Ovary (tissue), 10 donors: ENCODE measurements at places on chromosomes 7 and 10. TPM values are rescaled to one million over a fixed set of nuclear protein-coding genes. Genes with fewer than 3 reads are reported as not detected.

DNA sequence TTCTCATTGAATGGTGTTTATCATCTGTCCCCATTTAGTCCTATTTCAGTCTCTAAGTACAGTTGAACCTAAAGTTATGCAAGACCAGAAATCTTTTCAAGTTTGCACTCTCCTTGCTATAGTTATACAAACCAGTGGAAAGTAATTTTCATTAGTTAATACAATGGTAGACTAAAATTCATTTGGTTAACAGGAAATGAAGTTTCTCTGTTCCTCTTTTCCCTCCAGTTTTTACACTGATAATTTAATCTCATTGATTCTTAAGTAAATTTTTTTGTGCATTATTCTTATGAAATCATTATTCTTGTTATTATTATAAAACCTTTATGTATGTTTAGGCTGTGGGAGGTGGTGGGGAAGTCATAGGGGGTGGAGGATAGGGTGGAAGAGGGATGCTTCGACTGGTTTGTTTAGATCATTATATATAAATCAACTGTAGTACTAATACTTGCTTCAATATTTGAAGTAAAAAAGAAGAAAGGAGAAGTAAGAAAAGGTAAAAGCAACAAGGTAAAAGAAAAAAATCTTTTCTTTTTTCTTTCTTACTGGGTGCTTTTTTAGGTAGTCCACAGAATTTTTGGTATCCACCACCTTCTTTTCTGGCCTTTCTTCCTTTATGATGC lies 104.1 kb downstream of the GPR85 start:
- DNase-seq, result no peak

DNA sequence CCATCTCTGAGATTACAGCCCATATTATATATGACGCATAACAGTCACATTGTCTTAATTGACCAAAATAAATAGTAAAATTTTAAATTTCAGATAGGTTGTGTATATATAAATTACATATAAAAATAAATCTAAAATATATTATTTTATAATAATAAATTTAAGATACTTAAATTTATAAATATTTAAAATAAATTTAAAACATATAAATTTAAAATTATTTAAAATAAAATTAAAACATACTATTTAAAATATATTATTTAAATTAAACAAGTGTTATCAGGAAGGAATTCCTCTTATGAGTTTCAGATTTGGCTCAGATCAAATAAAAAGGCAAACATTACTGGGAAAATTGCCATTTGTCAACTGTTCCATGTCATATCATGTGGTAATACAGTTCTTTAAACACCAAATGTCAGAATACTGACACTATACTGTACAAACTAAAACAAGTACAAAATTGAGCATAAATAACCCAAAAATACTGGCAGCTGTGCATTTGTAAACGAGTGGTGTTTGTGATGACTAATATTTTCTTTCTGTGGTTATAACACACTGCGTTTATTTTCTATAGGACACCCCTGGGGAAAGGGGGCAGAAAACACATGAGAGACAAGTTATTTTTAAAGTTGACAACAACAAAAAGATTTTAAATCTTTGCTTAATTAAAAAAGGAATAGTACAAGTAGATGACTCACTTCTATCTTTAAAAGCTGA lies 71.3 kb upstream of the DGKB start:
- no peak for DNase-seq

- DNase-seq, result no peak
These were observed 86.8 kb downstream of the MKX start for GRCh38 chr10:27658788-27659187.

DNA sequence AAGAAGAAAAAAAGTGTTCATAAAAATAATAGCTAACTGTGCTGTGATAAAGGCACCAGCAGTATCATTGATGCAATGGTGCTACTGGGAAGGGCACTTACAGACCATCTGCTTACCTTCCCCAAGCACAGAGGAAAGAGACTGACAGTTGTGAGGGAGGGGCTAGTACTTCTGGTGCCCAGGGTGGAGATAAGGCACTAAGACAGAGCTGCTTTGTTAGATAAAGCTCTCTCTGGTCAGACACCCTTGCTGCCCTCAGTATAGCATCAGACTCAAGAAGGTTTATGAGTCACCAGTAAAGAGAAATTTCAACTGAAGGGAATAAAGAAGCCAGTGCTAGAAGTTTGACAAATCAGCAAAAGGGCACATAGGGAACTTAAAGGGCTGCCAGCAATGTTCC lies 325.6 kb downstream of the HPSE2 start:
- DNase-seq, result no peak

DNA sequence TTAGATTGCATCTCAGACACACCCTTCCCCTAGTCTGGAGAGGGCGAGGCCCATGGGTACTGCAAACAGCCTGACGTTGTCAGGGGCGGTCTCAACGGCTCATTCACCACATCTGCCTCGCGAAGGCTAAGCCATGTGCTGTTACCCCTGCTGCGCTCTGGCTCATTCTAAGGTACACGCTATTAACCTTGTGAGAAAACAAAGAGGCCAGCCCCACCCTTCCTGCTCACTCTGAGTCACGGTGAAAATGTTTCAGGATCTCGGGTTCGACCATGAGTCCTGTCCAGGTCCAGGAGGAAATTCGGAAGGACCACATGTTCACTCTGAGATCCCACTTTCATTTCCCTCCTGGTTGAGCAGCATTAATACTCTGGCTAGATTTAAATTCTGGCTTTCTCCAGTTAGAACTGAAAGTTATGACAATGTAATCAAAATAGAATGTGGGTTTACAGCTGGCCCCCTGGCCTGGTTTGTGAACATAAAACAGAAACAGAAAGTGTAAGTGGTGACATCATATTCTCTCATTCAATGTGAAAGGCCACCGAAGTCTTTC lies 55.2 kb downstream of the EGFR start:
- no peak for DNase-seq

DNA sequence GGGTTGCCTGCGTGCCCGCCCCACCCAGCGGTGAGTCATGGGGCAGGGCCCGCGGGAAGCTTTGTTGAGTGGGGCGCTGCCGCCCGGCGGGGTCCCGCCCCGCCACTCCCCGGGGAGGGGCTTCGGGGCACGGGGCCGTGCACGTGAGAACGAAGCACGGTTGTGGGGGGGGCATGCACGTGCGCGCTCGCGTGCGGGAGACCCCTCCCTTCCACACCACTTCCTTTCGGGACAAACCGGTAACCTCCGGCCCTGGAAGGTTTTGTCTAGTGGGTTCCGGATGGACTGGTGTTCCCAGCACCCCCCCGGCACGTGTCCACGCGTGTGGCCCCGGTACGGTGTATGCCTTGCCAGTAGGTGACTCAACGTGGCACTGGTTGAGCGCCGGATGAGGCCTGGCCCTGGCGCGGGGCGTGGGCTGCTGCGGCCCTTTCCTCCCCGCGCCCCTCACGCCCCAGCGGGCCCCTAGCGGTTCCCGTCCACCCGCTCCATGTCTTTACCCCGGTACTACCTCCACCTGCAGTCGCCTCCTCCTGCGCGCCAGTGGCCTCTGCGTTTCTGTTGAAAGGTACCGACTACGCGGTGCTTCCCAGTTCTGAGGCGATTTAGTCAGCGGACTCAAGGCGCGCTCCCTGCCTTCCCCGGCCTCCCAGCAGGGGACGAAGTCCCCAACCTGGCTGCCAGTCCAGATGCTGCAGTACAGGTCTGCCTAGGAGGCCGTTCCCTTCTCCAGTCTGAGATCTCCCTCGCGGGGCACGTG lies 3.1 kb downstream of the ADIRF start:
- peak; percentile 98 for DNase-seq

DNA sequence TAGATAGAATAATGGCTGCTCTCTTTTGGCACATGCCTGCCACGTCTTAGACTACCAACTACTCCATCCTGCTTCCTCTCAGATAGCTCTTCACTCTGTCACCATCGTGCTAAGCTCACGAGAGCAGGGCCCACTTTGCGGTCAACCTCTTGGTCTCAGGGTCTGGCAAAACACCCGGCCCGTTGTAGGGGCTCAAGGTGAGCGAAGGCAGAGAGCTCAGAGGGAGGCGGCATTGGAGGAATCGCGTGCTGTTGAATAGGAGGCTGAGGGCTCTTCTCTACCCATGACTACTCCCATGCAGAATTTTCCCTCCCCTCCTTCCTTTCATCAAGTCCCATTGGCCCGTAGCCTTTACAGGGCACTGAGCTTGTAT lies 100.9 kb upstream of the DDC start:
- no peak for DNase-seq

- DNase-seq, result no peak
These were observed 260.1 kb upstream of the AUTS2 start for GRCh38 chr7:69338144-69338543.

GRCh38 chr7:9231630-9232121 lies 798.3 kb downstream of the NXPH1 start:
- no peak for DNase-seq

- DNase-seq, result no peak
These were observed 17.2 kb downstream of the ANK3 start for GRCh38 chr10:60372436-60372835.

DNA sequence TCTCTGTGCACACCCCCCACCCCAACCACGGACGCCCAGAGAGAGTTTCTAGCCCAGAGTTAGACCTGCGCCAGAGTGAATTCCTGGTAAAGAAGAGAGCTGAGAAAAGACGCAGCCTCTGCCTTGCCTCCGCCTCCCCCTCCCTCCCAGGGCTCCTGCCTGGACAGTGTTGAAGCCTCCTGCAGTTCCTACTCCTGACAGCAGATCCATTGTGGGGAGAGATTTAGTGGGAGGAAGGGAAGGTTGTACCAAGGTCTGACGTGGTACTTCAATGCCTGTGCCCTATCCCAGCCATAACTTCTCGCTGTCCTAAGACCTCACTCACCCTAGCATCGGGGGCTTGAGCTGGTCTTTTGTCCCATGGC lies 952 bp downstream of the SRRM3 start:
- DNase-seq, result no peak

GRCh38 chr7:71236230-71237105 lies 104.5 kb downstream of the GALNT17 start:
- peak; percentile 81 for DNase-seq

DNA sequence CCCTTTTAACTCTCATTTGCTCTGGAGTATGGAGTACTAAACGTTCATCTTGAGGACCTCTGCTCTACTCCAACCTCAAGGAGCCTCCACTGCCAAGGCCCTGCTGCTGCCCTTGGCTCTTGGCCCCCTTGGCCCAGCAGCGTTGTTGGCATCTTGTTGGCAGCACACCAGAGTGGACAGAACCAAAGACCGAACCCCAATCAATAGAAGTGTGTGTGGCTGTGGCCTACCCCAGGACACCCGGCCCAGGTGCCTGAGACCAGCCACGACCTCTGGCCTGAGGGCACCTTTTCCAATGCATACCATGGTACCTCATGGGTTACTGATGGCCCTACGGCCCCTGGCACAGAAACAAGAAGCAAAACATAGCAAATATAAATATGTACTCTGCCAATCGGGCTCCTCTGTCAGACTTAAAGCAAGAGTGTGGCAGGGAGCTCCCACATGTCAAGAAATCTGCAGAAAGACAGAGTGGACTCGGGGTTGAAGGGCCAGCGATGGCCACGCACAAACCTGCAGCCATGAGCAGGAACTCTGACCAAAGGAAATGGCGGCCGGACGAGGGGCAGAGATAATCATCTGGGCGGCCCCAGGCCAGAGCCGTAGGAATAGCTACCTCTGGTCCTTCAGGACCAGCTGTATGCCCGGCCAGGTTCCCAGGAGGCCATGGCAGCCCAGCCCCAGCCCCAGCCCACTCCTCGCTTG lies 2.9 kb downstream of the NPC1L1 start:
- no peak for DNase-seq

DNA sequence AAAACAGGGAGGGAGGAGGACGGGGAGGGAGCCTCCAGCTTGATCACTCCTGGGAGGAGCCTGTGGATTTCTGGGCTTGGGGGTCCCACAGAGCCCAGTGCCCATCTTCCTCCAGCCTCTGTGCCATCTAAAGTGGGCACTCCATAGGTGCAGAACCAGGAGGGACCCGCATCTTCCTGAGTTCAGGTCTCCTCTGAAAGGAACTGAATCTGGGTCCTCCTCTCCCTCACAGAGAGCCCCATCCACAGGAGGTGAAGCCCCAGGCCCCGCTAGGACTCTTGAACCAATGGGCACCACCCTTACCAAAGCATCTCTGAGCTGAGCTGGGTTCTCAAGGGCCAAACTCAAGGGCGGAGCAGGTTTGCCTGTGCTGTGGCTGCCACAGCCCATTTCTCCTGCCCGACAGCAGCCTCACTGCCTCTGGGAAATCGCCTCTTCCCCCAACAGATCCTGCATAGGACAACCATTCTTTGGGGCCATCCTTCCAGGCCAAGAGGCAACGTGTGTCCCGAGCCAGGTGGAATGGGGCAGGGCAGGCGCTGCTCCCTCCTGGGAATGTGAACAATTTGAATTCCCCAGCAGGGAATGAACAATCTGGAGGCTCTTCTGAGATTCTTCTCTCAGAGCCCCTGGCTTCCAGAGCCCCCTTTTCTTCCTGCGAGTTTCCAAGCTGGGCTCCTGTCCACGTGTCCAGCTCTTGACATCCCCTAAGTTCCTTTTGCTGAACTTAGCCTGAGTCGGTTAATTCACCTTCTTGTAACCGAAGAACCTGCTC lies 411.0 kb upstream of the FOXK1 start:
- no peak for DNase-seq

DNA sequence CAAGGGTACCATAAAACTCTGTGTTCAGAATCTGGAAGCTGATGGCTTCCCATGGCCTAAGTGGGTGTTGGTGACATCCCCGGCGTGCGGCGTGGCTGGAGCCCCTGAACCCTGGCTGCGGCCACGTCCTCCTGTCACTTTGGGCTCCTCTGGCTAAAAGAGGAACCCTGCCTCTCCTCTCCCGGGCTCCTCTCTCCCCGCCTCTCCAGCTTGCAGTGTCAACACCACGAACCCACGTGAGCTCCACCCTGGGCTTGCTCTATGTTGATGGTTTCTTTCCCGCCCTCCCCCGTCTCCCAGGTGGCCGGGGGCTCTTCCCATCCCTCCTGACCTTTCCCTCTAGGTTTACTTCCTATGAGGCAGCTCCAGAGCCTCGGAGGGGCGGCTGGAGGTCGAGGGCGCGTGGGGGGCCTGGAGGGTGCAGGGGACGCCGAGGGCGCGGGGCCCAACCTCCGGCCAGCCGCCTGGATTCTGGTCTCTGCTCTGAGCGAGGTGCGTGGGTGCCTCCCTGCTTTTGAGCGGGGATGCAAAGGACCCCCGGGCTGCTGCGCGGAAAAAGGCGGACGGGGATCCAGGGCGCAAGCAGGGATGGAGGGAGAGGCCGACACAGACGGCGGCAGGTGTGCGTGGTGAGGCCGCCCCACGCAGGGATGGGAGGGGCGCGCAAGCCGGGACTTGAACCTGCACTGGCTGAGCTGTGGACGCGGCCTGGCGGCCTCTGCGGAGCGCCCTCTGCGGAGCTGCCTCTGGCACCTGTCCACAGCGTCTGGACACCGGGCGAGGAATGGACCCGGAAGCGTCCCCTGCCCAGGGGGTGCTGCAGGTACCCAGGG lies 115.5 kb upstream of the DIP2C start:
- no peak for DNase-seq

RGR gene
- not detected for total RNA-seq

FOXI2 gene
- not detected for total RNA-seq

ZNF727 gene
- 13.3 TPM for total RNA-seq

ASAH2 gene
- 2.8 TPM for total RNA-seq

VGF gene
- not detected for total RNA-seq

PHTF2 gene
- total RNA-seq, result 14.6 TPM

PTN gene
- 4.3 TPM for total RNA-seq

COL17A1 gene
- not detected for total RNA-seq
